ENCODE measurements at places on chromosomes 5 and 9.

DNA sequence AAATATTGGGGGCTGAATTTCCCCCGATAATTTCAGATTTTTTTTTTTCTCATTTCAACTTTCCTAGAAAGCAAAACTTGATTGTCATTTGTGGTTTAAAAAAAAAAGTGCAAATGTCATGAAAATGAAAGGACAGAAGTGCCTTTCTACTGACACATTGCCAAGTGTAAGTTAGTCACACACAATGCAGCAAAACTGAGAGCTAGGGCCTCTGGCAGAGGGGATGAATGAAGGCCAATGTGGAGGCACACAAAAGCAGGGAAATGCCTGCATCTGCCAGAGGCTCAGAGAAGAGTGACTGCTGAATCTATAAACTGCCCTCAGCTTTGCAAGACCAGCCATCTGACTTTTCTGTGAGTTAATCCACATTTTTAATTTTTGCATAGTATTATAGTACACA is 6.8 kb upstream of the IFNA5 start:
- no peak for DNase-seq

GRCh38 chr5:126315341-126315740 is 107.9 kb upstream of the GRAMD2B start:
- no peak for DNase-seq

GRCh38 chr5:167553511-167553910 is 737.9 kb upstream of the WWC1 start:
- no peak for DNase-seq

- DNase-seq = no peak
Observed at GRCh38 chr5:136200130-136200529, 7.2 kb upstream of the SMIM32 start.

GRCh38 chr5:79983618-79984017 is 7.4 kb downstream of the MTX3 start:
- DNase-seq = no peak

DNA sequence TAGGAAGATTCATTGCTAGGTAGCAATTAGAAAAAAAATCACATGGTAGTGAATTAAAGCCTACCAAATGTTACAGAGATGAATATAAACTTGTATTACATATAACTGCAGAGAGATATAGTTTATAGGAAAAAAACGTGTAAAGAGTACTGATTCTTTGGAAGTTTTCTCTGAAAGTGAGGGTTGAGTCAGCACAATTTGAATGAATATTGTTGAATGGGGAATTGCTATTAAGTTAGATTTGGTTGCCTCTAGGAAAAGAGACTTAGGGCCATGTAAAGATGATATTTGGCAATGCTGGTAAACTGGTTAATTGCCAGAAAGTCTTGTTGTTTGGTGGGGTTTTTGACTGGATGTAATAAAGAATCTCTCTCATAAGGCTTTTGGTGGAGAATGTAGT is 37.2 kb upstream of the TAL2 start:
- DNase-seq = no peak

DNA sequence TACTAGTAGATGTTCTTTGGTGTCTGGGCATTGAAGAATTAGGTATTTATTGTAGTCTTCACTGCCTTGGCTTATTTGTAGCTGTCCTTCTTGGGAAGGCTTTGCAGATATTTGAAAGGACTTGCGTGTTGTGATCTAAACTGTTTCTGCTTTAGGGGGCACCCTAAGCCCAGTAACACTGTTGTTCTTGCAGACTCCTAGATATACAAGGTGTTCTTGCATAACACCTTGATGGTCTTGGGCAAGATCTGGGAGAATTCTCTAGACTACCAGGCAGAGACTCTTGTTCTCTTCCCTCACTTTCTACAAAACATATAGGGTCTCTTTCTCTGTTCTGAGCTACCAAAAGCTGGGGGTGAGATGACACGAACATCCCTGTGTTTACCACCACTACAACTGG is 179.1 kb downstream of the FAM170A start:
- no peak for DNase-seq

- DNase-seq = no peak
Observed at GRCh38 chr5:10367579-10367978, 14.1 kb downstream of the MARCHF6 start.

DNA sequence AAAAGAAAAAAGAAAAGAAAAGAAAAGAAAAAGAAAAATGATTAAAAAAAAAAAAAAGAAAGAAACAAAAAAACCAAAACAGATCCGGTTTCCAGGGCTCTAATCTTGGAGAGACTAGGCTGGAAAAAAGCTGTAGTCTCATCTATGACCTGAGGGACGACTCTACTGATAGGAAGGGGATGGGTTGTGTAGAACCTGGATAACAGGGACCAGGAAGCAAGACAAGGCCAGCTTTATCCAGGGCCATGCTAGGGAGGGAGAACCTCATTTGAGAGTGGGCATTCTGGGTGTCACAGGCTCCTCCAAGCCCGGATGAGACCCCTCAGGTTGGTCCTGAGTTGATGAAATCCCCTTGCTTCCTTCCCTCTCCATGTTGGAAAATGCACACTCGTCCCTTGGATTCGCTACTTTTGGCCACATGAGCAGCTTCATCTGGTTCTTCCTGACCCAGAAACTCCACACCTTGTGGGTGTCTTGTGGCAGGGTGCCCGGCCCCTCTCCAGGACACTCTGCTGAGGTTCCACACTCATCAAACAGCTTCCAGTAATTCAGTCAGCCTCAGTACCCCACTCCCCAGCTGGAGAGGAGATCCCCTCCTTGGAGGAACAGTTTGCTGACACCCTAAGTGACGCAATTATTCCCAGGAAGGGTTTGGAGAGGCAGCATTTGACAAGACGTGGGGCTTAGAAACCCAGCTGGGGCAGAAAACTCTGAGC is 71.1 kb upstream of the LHFPL2 start:
- no peak for DNase-seq

DNA sequence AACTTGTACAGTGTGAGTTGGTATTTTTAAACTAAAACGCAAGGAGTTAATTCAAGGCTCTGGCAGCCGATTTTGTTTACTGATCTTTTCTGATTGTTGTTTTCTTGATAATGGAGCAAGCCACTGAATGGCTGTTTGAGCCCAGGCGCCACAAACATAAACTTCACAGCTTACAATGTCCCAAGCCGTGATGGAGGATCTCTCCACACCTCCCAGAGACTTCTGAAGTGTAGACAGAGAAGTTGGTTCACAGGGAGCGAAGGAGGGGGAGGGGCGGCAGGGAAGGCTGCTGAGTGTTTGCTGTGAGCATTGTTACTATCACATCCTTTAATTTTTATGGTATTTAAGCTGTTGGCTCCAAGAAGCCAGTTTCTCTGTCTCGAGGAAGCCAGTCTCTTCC is 14.7 kb downstream of the ISL1 start:
- DNase-seq = no peak

GRCh38 chr9:113381909-113382411 is 5.2 kb upstream of the HDHD3 start:
- peak; percentile 23 for DNase-seq

DNA sequence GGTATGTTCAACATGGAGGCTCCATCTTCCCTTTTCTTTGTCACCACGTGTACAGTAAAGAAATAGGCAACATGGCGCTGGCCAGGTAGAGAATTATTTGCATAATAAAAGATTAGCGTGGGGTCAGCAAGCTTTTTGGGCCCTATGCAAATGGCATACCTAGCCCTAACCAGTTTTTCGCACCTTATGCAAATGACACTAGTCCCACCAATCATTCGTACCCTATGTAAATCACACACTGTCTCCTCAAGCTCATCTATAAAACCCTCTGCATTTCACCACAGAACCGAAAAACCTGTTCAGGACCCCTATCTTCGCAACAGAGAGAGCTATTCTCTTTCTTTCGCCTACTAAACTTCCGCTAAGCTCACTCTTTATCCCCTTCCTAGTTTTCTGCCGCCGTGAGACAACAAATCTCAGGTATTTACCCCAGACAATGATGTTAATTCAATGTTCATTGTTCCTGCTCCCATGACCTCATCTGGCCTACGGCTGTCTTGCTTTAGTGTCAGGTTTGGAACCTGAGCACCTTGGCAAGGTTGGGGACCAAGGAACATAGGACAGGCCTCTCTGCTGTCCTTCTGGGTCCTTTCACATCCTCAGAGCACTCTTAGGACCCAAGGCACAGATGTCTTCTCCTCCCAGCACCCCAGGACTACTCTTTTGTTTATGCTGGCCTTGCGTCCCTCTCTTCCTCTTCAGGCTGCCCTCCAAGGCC is 180.7 kb upstream of the RAI14 start:
- DNase-seq = no peak

- no peak for DNase-seq
Observed at GRCh38 chr9:73176450-73176875, 24.8 kb downstream of the ANXA1 start.

DNA sequence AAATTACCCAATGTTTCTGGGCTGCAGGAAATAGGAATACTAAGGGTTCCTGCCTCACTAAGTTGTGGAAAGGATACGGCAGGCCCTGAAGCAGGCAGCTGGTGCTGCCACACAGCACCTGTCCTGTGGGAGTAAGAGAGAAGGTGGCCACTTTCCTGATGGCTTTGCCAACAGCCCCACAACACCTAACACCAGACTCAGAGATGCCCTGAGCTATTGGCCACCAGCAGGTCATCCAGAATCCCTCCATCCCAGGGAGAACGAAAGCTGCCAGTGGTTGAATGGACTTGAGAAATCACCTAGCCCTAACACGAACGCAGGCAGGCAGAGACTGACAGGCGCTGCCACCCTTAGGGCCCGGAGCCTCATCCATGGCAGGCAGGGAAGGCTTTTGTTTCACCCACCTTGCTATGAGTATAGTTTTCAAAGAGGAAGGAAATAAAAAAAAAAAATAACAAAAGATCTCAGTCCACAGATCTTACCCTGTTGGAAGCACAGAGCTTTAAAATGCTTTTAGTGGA is 82.2 kb downstream of the DCP2 start:
- no peak for DNase-seq

GRCh38 chr5:110092955-110093785 is 403.4 kb downstream of the MAN2A1 start:
- no peak for DNase-seq

- no peak for DNase-seq
Observed at GRCh38 chr5:178074266-178074952, 38.9 kb upstream of the N4BP3 start.

DNA sequence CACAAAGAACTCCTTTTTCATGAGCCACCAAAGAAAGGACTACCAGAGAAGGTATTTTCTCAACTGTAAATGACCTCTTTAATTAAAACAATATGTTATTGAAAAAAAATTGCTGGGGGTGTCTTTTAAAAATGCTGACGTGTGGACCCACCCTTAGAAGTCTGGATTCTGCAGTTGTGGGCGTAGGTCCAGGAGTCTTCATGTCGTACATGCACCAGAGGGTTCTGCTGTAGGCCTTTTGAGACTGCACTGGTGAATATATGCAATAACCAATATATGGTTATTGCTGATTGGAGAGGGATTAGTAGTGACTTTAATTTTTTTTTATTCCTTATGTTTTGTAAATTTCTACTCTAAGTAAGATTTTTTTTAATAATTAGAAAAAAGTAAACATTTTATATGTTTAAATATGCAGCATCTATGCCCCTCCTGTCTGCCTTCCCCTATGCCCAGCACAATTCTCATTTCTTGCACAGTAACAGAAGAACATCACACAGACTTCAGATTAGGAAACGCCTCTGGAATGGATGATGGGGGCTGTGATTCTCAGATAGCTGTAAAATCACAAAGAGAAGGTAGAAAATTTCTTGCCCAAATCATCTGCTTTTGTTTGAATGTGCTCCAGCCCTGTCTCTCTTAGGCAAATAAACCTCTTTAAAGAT is 102.0 kb downstream of the PTTG1 start:
- no peak for DNase-seq

DNA sequence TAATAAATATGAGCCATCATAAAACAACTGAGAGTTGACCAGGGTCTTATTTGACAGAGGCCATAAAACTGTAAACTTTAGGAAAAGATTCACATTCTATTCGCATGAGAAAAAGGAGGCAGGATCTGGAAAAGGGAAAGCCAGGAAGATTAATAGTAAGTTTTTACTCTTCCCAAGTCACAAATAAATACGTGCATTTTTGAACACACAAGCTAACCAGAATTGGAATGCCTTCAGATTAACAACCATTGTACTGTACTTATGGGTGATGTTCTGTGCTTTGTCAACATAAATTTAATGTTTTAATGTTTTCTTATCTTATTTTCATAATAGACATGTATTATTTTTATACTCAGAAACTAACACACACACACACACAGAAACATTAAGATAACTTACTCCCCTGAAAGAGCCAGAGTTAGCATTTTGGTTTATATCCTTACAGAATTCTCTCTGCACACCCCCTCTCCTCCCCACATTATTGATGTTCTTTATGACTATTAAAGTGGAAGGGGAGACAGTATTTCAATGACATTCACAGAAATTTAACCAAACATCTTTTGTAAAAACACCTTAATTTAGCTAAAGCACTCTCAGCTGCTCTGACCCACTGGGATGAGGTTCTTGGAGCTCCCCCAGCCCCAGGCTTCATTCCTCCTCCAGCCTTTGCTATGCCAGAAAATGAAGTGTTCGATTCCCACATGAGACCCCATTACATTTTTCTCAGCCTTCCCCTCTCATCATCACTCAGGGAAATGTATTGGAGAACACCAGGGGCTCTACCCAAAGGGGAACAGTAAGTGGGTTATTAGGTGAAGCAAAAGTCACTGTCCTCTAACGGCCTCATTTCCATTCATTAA is 155.5 kb downstream of the ESM1 start:
- no peak for DNase-seq

GRCh38 chr9:37144762-37145161 is 24.4 kb downstream of the ZCCHC7 start:
- no peak for DNase-seq

DNA sequence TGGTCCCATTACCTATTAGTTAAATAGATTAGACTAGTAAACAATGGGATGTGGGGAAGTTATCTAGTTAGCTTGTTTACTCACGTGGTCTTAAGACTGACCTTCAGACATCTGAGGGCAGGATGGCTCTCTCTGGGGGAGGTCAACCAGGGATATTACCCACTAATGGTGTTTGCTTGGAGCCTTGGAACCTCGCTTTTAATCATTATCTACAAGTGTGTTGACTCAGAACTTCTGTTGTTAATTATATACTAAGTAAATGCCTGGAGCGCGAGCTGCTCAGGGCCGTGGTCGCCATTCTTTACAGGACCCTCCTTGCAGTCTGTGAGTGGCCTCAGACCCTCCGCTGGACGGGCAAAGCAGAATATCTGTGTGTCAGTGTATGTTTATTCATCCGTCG is 48.5 kb upstream of the ZNF354A start:
- no peak for DNase-seq

GRCh38 chr5:134209477-134210245 is 16.2 kb downstream of the PPP2CA start:
- DNase-seq = no peak

Measured in suppressor macrophage (primary cell).